Bronchial epithelial cell (primary cell): ENCODE measurements at places on chromosomes 1 and 21.

DNA sequence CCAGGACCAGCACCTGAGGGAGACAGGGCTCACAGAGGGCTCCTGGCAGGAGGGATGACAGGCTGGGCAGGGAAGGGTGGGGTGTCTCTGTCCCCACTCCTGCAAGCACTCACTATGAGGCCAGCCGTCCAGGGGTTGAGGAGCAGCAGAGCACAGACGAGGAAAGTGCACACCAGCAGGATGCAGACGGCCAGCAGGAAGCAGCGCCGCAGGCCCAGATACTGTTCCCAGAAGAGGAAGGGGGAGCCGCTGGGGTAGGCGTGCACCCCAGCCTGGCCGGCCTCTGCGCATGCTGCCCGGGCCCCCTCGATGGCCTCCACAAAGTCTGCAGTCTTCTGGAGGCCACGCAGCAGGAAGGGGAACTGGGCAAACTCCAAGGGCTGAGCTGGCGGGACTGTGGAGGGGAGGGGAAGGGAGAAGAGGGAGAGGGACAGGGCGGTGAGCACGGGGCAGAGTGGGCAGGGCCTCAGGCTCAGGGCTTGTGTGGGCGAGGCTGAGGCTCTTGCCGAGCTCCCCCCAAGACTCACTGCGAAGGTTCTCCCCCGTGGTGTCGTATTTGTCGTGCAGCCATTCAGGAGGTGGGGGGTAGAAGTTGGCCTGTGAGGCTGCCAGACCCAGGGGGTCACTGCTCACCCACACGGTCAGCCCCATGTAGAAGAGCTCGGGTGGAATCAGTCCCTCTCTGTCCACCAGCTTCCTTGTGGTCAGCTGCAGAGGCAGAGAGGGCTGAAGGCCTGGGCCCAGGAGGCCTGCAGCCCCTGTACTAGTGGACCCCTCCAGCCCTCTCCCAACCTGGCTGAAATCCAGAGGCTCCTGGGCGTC is 16.5 kb downstream of the PTCH2 start:
- DNase-seq, result no peak

DNA sequence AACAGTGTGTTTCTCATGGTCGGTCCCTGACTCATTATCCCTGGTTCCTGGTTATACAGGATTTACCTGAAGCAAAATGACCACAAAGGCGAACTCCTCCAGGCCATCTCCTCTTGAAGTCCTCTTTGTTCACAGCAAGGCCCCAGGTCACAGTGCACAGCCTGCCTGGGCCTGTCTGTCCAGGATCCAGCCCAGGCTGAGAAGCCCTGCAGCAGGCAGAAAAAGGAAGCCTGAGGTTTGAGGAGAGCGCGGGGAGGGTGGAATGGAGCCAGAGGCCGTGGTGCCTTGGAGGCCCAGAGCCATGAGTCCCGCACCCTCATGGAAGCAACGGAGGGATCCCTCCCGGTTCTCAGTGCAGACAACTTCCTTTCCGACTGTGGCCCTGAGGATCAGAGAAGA is 136.8 kb upstream of the IRF2BP2 start:
- peak; percentile 88 for DNase-seq

DNA sequence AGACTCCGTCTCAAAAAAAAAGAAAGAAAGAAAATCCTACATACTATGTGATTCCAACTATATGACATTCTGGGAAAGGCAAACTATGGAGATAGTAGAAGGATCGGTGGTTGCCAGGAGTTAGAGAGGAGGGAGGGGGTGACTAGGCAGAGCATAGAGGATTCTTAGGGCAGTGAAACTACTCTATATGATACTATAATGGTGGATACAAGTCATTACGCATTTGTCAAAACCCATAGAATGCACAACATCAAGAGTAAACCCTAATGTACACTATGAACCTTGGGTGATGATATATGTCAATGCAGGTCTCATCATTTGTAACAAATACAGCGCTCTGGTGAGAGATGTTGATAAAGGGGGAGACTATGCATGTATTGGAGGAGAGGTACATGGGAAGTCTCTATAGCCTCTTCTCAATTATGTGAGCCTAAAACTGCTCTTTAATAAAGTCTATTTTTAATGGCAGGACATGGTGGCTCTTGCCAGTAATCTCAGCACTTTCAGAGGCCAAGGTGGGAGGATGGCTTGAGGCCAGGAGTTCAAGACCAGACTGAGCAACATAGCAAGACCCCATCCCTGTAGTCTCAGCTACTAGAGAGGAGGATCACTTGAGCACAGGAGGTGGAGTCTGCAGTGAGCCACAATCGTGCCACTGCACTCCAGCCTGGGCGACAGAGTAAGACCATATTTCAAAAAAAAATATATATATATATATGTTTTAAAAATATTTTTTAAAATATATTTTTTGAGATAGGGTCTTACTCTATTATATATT is 17.0 kb downstream of the SLC2A5 start:
- no peak for DNase-seq

DNA sequence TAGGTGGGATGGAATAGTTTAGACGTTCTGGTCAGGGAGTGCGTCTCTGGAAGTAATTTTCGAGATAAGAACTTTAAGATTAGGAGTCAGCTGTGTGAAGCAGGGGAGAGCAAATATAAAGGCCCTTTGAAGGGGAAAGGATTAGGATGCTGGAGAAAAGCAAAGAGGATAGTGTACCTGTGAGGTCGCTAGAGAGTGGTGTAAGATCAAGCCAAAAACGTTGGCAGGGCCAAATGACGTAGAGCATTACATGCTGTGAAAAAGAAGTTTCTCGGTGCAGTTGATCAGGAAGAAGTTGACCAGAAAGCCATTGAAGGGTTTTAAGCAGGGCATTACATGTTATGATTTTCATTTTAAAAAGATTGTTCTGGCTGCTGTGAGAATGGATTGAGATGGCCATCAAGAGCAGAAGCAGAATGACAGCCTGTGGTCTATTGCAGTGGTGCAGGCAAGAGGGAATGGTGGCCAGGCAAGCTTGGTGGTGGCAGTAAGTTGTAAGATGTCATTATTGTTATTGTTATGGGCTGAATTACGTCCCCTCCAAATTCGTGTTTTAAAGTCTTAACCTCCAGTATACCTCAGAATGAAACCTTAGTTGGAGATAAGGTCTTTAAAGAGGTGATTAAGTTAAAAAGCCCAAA is 113.6 kb upstream of the KIF26B start:
- DNase-seq, result no peak

GRCh38 chr1:159668739-159669138 is 45.6 kb downstream of the CRP start:
- DNase-seq, result no peak

- no peak for DNase-seq
Measured at GRCh38 chr1:17437260-17437579, 2.3 kb downstream of the RCC2 start.

GRCh38 chr1:68908316-68908715 is 411.4 kb upstream of the DEPDC1 start:
- no peak for DNase-seq

DNA sequence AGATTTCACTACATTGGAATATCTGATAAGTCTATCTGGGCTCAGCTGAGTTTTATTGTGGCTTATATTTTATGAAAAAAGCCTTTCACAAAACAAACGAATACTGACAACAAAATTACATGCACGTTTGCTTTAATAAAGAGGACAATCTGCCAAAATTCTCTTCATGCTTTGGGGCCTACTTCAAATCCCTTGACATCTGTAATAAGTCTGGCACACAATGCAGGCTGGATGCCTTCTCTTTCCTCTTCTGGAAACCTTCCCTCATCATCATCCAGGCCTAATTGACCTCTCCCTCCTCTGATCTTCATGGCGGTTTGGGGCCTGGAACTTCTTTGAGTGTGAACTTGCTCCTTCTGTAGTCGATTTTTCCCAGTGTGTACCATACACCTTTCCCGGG is 70.3 kb downstream of the MAP10 start:
- DNase-seq, result no peak

DNA sequence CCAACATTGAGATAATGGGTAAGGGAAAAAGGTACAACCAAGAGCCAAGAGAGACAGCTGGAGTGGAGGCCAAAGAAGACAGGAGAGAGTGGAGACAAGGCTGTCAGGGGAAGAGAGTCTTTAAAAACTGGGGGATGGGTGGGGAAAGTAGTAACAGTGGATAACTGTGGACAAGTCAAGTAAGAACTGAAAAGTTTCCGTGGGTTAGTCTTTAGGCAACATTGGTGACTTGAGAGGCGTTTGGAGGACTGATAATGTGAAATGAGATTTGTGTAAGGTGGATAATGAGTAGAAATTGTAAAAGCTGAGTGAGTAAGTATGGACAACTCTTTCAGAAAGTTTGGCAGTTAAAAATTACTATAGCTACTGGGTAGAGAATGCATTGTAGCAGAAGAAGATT is 10.4 kb downstream of the PPP2R5A start:
- DNase-seq, result no peak

GRCh38 chr21:37548521-37548981 is 182.0 kb downstream of the DYRK1A start:
- no peak for DNase-seq

DNA sequence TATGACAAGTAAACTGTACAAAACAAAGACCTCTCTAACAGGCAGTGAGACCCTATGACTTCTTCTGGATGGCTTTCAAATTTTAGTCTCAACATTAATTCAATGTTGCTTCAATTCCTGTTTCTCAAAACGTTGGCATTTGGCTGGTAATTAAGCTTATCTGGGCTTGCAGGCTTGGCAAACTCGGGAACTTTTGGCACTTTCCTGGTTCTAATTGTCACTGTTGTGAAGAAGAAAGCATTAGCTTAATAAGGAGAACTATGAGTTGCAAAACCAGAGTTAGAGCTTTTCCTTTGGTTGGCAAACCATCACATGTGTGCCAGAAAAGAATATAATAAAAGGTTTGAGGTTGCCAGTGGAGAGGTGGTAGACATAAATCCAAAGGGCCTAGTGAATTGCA is 698.3 kb downstream of the LRRIQ3 start:
- no peak for DNase-seq

DNA sequence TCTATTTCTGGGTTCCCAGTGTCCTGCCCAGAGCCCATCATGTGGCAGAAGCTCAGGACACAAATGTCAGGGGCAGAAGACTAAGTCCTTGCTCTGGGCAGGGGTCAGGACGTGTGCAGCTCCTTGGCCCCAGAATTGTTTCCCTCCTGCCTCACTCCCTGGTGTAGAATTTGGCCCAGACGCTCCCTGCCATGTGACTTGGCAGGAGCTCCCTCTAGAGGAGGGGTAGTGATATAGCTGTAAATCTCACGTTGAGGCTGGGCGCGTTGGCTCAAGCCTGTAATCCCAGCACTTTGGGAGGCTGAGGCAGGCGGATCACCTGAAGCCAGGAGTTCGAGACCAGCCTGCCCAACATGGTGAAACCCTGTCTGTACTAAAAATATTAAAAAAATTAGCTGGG is 91.2 kb downstream of the UBIAD1 start:
- no peak for DNase-seq

DNA sequence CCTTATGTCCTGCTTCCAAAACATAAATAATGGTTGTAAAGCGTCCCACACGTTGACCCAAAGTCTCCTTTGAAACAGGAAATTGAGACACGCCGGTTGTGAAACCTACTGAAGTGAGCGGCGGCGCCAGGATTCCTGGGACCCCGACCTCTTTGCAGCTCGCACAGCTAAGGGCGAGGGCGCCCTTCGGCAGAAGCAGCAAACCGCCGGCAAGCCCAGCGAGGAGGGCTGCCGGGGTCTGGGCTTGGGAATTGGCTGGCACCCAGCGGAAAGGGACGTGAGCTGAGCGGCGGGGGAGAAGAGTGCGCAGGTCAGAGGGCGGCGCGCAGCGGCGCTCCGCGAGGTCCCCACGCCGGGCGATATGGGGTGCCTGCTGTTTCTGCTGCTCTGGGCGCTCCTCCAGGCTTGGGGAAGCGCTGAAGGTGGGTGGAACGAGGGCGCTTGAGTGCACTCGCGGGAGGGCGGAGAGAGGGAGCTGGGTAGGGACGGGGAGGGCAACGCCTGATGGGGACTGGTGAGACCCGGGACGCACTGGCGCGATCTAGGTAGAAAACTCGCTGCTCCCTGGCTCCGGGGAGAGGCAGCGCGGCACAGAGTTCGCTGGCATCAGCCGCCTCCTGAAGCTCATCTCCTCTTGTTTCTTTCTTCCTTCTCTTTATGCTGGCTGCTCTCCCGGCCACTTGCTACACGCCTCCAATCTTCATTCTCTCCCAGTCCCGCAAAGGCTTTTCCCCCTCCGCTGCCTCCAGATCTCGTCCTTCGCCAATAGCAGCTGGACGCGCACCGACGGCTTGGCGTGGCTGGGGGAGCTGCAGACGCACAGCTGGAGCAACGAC is at the start of gene CD1D:
Gene CD1D, plus strand, starts transcription at position 155 of the 836 bp plus-strand sequence. Its CDS starts 207 bp downstream, at position 362.
- DNase-seq, result peak; percentile 32

GRCh38 chr1:187067160-187067559 is 238.4 kb downstream of the PLA2G4A start:
- DNase-seq, result no peak

- DNase-seq, result no peak
Measured at GRCh38 chr1:100443811-100444571, 91.7 kb downstream of the CDC14A start.

GRCh38 chr21:44991538-44992483 is 52.0 kb downstream of the SLX9 start:
- DNase-seq, result no peak

DNA sequence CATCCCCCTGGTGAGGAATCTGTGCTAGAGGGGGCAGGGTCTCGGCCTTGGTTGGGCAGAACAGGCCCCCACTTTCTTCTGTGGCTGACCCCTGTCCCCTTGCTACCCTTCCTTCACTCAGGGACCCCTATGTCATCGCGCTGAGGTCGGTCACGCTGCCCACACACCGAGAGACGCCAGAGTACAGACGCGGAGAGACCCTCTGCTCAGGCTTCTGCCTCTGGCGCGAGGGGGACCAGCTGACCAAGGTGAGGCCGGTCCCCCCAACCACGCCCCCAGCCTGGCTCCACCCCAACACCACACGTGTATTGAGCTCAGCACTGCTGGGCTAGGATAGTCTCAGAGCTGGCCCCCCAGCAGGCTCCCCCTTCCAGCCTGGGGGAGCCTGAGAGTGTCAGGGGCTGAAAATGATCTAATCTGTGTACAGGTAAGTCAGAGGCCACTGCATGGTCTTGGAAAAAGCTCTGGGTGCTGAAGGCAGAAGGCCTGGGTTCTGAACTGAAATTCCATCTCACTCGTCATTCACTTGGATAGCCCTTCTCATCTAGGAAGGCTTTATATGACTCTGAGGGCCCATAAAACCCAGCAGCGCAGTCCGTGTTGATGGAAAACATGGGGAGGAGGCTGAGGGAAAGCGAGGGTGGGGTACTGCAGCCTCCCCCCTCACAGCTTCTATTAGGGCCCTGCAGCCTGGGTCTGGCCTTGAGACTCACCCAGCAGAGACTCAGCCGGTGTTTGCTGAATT is 15.3 kb downstream of the FAM151A start:
- no peak for DNase-seq

- DNase-seq, result no peak
Measured at GRCh38 chr1:29624320-29625083, 388.2 kb downstream of the PTPRU start.

- no peak for DNase-seq
Measured at GRCh38 chr1:11483581-11484320, 4.8 kb downstream of the DISP3 start.

GRCh38 chr1:111463029-111463683 is 10.6 kb upstream of the C1orf162 start:
- DNase-seq, result no peak
